ENCODE measurements at places on chromosomes 11 and 22. TPM values are rescaled to one million over a fixed set of nuclear protein-coding genes. Genes with fewer than 3 reads are reported as not detected.

Gene CCDC73
- 0.06 TPM for total RNA-seq

Gene SLCO2B1
- 6.3 TPM for total RNA-seq

Gene IGLL5
- not detected for total RNA-seq

Gene LGR4
- 52.4 TPM for total RNA-seq
